WTC11 (cell line): ENCODE measurements at places on chromosomes 4 and X. TPM values are rescaled to one million over a fixed set of nuclear protein-coding genes. Genes with fewer than 3 reads are reported as not detected.

Gene C1QTNF7
- total RNA-seq: 0.04 TPM in 1 of 3 replicates, not detected in the others

Gene PPP1R2C
- not detected in 3 replicates for total RNA-seq

DNA sequence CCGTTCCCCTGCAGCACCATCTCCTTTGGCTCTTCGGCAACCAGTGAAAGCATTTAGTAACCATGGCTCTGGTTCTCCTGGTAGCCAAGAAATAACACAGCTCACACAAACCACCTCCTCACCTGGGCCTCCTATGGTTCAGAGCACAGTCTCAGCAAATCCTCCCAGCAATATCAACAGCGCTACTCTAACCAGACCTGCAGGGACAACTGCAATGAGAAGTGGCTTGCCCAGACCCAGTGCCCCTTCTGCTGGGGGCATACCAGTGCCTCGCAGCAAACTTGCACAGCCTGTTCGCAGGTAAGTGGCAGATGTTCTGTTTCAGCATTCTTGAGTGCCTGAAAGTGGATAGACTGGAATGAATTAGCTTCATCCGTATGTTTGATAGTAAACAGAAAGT lies 63.0 kb upstream of the SLC10A4 start:
- no peak overlapping the region for H3K4me3 ChIP-seq
- H3K36me3 ChIP-seq: peaks cover 9% of the 10 kb centered on the region
- no peak for DNase-seq
- peak overlapping the region; percentile 71 for H3K27ac ChIP-seq
- H3K4me1 ChIP-seq: peaks cover 24% of the 10 kb centered on the region
- no peaks in the 10 kb centered on the region for H3K27me3 ChIP-seq

Gene SHISA3
- 5.6 to 6.0 TPM (median 5.7 TPM) in 3 replicates for total RNA-seq

Gene BEX4
- 57.9 to 71.6 TPM (median 67.9 TPM) in 3 replicates for total RNA-seq

DNA sequence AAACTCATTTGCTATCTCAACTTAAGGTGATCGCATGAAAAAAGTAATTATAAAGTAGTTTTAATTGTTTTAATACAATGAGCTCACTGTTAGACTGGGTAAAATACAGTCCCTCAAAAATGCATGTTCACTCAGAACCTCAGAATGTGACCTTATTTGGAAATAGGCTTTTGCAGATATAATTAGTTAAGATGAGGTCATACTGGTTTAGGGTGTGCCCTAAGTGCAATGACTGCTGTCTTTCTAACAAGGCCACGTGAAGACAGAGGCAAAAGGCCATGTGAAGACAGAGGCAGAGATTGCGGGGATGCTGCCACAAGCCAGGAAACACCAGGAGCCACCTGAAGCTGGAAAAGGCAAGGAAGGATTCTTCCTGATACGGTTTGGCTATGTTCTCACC lies 262.1 kb downstream of the NKX6-1 start:
- DNase-seq: no peak
- no peak overlapping the region for H3K4me3 ChIP-seq
- no peaks in the 10 kb centered on the region for H3K36me3 ChIP-seq
- no peak overlapping the region for H3K27ac ChIP-seq
- H3K4me1 ChIP-seq: peaks cover 8% of the 10 kb centered on the region
